ENCODE measurements at places on chromosomes 5 and 9.

DNA sequence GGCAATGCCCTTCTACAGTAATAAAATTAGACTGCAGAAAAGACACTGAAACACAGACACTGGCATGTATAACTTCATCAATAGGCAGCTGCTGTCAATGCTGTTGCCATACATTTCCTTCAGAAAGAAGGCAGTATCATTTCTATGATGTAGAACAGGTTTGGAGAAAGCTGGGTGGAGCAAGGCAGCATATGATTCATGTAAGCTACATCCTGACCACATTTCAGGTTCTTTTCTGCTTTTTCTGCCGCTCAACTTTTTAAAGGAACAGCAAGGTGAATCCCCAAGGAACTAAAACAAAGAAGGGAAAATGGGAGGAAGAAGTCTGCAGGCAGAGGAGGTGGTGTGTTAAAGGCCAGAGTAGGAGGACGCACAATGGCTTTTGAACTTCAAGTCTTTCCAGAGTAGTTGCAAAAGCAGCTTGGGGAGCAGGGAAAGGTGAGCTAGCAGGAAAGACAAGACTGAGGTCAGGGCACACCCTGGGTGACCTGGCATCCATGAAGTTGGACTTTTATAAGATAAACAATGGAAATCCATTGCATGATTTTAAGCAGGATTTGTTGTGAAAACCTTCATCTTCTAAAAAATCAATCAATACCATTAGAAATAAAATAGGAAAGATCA, 142.1 kb downstream of the MED10 start:
- DNase-seq = no peak

DNA sequence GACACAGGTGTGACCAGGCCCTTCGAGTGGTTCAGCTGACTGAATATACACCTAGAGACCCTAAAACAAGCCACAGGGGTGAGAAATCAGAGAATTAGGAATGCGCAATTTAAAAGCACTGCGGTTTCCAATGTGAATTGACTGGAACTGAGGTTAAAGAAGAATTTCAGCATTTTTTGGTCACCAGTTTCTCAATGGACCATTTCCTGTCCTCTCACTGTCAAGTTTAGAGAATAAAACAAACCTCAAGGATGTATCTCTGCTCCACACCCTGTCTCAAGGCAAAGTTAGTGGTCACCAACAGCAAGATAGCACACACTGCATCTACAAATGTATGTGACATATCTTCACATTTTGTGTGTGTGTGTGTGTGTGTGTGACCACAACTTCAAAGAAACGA, 143.8 kb upstream of the MAP3K1 start:
- DNase-seq = no peak

- DNase-seq = no peak
These were observed 143.0 kb upstream of the RPS23 start for GRCh38 chr5:82421119-82421518.

DNA sequence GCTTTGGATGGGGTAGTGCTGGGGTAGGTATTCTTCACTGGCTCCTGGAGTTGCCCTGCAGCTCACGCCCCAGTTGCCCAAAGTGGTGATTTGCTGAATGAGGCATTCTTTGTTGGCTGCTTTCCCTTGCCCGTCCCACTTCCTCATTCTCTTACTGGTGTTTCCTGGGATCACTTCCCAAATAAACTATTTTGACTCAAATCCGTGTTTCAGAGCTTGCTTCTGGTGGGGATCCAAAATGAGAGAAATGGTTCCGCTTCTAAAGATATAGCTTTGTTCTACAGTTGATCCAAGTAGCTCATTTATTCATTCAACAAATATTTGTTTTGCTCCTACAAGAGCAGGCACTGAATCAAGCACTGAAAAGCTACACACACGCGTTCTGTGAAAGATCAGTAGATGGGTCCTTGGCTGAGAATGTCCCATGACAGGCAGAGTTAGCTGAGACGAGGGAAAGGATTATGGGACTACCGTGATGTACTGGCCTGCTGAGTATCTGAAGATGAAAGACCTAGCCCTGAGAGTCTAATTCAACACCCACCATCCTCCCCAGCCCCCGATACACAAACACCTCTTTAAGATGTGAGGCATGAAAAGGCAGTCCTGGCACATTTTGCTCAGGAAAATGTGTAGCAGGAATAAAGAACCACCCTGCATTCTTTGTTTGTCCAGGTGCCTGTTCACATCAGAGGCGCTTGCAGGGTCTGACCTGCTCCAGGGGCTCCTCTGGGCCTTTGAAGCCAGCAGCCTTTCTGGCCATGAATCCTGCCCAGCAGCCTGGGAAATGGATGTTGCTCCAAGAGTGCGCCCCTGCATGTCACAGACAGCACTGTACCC, 143.1 kb upstream of the RANBP3L start:
- DNase-seq = peak; percentile 28

DNA sequence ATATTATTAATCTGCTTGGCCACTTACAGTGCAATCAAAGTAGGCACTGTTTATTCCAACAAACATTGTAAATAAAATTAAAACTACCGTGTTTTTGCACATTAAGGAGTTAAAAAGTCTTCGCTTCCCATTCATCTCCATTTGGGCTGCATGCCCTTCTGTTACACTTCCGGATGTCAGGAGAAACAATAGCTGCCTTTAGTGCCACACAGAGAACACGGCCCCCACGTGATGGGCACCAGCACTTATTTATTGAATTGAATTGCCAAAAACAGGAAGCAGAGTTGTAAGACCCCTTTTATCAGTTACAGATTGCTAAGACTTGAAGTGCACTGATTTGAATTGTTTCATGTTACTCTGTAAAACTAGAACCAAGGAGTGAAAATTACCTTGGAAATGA, 80.4 kb downstream of the LHFPL2 start:
- no peak for DNase-seq

DNA sequence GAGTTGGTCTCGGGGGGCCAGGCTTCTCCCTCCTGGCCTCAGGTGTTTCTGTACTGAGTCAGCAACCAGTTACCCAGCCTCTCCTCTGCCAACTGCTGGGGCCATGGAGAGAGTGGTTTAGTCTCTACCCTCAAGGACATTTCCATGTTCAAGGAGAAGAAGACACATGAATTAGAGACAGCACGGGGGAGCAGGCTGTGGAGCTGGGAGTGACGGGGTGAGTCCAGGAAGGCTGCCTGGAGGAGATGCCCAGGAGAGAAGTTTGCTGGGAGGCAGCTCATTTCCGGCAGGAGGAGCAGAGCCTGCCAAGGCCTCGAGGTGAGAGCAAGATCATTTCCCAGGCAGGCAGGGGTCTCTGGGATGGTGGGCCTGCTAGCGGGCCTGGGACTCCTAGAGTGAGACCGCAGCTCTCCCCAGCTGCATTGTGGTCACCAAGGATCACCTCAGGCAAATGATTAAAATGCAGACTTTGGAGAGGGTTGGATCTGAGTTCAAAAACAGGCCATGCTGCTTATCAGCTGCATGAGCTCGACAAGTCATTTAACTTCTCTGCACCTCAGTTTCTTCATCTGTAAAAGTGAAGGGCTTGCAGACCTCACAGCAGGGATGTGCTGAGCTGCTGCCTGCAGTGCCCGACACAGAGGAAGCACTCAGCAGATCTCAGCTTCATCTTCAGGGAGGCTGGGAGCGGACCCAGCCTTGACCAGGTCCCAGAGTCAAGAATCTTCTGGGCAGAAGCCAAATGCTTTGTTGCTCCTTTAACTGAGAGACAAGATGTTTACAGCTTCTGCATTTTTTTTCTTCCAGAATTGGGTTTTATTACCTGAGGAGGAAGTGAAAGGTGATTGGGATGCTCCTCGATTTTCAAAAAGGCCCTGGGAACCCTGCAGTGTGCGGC, 35.2 kb downstream of the NEK6 start:
- DNase-seq = no peak

DNA sequence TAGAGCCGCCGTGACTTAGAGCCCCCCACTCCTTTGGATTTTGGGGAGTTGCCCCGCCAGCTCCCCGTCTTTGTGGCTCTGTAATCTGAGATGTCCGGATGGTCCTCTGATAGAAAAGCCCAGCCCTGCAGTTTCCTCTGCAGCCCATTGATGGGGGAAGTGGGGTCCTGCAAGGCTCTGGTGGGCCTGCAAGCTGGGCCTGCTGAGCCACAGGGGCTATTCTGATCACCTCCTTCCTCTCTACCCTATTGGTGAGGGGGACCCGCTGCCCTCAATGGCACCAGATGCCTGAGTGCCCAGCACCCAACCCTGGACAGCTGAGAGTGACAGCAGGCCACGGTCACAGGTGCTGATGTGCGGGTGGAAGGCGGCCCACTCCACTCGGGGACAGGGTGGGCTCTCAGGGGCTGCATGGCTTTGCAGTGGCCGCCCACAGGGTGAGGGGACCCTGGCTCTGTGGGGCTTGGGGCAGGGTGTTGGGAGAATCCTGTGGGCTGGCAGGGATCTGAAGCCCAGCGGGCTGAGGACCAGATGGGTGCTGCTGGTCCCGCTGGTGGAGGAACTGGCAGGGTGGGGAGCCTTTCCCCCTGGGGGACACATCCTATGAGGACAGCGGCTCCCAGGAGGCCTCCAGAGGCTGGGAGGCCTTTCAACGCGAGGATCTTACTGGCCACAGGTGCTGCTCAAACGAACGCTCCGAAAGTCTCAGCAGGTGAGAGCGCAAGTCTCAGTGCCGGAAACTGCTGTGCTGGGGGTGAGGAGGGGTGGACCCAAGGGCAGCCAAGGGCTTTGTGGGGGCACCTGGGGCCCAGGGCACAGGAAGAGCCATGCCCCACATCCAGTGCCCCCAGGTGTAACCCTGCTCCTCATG, 30.0 kb upstream of the LPCAT1 start:
- no peak for DNase-seq

- DNase-seq = peak; percentile 78
These were observed 14.5 kb upstream of the LPAR1 start for GRCh38 chr9:111052791-111053190.

GRCh38 chr9:98935071-98935505, 8.6 kb upstream of the COL15A1 start:
- DNase-seq = peak; percentile 98

- DNase-seq = no peak
These were observed 1.8 kb downstream of the IL6ST start for GRCh38 chr5:55993013-55993412.

DNA sequence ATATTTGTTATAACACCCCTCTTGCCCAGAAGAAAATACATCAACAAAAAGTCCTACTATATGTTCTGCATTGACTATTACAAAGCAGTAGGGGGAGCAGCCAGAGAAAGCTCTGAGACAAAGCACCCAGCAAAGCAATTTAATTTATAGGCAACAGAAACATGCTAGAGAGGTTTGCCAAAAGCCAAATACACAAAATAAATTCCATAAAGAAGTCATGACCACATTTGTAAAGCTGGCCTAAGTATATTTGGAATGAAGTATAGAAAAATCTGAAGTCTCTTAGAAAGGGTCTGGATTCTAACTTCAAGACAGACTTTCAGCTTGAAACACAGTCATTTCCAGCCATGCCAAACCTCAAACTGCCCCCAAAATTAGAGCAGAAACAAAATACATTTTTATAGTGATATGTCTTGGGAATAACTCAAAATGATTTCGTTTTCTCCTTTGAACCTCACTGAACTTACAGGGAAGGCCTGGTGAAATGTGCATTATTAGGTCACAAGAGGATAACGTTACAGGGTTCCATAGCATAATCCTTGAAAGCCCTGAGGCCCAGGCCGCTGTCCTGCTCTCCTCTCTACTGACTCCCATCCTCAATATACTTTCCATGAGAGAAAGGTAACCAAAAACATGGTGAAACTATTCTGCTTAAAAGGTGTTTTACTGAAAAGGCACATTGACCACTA, 451.8 kb downstream of the RAB3C start:
- DNase-seq = peak; percentile 49

- no peak for DNase-seq
These were observed 29.8 kb downstream of the OR2K2 start for GRCh38 chr9:111300140-111300735.

GRCh38 chr5:108818613-108819272, 71.0 kb downstream of the FER start:
- DNase-seq = no peak

- DNase-seq = no peak
These were observed 126.5 kb upstream of the TRPC7 start for GRCh38 chr5:136491806-136492205.

DNA sequence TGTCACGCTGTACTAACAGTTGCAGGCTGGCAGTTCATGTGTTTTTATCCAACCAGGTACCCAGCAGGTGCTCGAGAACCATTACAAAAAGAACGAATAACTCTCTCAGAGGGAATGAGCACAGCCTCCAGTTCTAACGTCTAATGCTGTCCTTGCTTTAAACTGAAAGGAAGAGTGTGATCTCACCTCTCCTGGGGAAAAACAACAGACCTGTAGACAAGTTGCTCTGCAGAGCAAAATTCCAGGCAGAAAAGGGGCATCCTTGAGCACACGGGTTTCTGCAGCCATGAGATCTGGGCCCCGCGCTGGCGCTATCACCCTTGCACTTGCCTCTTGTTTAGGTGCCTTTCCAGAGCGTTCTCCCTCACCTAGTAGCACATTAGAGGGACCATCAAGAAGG, 92.5 kb upstream of the DNAH5 start:
- peak; percentile 18 for DNase-seq

DNA sequence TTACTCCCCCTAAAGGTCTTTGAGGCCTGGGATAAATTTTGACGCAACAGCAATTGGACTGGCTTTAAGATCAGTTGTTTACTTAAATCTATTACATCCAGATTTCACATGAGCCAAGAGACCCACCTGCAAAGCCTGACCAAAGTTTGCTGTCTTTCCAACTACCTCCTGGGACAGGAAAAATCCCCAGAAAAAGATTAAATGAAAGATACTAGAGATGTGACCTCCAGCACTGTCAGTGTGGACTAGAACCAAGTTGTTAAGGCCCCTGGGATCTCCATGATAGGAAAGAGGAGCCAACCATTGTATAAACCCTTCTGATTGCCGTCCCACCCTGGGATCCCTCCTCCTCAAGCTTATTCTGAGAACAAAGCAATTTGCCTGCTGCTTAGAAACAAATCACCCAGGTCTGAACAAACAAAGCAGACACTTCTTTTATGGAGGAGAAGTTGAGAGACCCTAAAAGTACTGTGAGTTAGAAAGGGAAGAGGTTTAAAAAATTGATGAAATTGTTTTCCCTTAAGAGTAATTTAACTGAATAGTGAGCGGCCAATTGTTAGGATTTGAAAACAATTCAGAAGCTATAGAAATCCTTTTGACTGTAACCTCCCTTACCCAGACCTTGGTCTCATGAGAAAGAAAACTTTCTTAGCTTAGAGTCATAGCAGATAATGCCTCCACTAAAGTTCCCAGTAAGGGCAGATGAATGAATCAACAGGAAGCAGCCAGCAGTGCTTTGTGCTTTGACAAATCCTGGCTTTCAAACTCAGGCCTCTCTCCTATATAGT, 255.2 kb downstream of the TMEM167A start:
- DNase-seq = no peak
